ENCODE measurements at places on chromosomes 11 and 22.

GRCh38 chr11:77112641-77113381 is 10.2 kb downstream of the OMP start:
- DNase-seq = no peak

GRCh38 chr11:77217156-77217555 is 84.3 kb downstream of the GDPD4 start:
- peak; percentile 17 for DNase-seq

GRCh38 chr11:20007386-20007785 is 152.9 kb downstream of the DBX1 start:
- DNase-seq = no peak

DNA sequence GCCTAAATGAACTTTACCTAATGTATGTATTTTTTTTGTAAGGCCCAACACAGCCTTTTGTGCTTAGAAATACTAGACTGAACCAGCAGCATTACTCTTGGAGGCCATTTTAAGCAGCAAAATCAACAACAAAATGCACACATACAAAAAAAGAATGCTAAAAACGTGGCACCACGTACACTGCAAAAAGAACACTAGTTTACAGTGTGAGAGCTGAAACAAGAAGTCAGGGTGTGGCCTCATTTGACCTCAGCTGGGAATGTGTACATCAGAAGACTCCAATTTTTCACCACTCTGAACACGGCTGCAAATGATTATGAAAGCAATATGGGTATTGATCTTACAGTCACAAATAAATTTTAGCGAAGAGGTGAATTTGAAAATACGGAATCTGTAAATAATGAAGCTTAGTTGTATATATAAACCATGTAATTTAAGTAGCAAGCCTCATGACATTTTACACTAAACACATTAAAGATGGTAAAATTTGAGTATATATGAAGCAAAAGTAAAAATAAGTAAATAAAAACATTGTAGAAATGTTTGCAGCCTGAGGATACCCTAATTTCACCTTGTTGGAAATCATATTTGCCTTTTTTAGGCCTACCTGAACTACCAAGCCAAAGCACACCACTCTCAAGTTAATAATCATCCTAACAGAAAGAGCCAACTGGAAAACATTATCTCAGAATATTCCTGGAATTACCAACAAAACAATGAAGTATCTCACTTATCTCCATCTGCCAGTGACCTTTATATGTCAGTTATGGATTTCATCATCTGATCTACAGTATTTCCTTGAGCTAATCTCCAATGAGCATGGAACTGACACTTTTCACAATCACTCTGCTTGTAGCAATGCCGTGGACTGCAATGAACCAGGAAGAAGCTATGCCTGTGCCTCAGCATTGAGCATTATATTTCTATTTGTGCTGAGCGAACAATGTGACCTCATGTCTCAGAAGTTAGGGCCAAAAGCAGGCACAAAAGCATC is 319.5 kb upstream of the FAT3 start:
- DNase-seq = no peak

GRCh38 chr22:43734370-43735150 is 77.5 kb downstream of the EFCAB6 start:
- DNase-seq = no peak

DNA sequence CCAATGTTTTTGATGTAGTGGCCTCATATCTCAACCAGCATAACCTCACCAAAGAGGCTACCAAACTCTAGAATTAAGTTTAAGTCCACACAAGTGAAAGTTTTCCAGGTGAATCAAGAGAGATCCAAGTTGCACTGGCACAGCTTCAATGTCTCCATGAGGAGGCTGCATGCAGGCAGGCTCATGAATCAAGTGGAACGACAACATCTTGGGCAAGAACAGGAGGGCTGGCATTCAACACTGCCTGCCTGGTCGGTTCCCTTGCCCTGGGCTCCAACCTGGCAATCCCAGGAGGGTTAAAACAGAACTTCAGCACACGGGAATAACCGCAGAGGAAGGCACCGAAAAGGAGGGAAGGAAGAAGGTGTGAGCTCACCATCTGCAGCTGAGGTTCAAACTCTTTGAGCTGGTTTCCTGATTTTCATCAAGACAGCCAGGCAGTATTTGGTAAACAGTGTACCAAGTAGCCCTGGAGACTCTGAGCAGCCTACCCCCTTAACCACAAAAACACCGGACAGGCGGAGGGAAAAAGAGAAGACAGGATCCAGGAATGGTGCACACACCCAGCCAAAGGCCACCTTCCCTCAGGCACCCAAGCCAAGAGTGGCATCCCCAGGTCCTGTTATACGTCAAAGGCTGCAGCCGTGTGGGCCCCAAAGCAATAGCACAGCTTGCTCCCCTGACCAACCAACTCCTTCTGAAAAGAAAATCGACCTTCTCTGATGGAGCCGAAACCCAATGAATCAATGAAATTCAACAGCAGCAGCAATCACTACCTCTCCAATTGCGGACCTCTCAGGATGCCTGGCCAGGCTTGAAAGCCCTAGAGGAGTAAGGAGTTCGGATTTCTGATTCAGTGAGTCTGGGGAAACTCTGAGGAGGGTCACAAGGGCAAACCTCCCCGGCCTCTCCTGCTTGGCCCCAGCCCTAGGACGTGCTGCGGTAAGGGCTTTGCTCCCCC is 1.3 kb downstream of the PACSIN2 start:
- peak; percentile 68 for DNase-seq

DNA sequence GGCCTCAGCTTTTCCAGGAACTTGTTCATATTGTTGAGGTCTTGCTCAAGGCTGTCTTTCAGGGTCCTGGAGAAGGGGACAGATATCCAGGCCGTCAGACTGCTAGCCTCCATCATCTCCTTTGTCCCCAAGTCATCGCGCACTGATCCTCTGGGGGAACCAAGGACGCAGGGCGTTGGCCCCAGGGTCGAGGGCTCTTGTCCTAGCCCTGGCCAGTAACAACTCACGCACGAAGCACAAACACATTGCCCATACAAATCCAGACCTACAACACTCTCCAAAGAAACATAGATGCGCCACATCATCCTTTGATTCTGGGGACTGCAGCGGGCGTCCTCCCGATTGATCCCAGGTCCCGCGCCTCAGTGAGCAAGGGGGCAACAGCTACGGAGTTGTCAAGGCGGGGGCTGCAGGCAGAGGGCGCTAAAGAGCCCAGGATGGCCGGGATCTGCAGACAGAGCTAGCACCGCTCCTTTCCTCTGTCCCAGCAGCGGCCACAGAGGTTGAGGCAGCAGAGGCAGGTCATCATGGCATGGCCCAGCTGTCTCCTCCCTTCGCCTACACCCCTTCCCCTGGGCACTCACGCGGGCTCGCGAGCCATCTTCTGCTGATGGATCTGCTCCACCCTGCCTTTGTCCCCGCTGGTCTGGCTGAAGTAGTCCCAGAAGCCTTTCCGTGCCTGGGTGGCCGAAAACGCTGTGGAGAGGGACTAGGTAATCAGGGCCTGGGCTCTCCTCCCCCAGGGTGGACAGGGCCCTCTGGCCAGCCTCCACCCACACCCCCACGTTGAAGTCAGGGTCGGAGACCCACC is 472 bp downstream of the APOA5 start:
- DNase-seq = peak; percentile 84

GRCh38 chr11:114398303-114398920 is 1.9 kb downstream of the C11orf71 start:
- no peak for DNase-seq

DNA sequence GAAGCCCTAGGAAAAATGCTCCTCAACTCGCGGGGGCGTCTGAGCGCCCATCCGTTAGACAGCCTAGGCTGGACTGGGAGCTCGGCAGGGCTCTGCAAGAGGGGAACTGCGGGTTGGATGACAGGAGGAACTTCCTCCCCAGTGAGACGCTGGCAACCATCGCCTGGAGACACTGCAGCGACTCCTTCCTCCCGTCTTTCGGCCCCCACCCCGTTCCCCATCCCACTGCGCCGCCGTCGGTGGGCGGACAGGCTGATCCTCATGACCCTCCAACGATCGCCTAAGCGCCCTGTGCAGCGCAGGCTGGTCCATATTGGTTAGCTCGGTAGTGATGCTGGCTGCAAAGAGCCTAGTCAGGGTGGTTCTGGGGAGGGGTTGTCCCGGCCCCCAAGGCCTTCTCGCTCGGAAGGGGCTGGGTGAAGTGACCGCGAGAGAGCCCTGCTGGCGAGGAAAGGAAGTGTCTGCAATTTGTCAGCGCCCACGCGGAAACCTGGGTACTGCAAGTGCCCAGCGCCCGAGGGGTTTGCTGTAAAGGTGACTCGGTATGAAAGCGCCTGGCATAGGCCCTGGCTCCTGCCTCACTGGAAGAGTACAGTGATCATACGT is 638 bp downstream of the NRGN start:
- peak; percentile 43 for DNase-seq

DNA sequence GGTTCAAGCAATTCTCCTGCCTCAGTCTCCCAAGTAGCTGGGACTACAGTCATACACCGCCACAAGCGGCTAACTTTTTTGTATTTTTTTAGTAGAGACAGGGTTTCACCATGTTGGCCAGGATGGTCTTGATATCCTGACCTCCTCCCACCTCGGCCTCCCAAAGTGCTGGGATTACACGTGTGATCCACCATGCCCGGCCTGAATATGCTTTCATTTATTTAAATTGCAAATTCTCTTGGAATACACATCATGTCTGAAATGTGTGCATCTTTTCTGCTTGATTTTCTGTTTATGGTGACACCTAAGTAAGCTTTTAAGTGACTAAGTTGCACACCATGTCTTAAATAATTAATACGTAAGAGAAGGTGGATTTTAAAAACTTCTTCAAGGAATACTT is 31.7 kb downstream of the IZUMO1R start:
- no peak for DNase-seq

DNA sequence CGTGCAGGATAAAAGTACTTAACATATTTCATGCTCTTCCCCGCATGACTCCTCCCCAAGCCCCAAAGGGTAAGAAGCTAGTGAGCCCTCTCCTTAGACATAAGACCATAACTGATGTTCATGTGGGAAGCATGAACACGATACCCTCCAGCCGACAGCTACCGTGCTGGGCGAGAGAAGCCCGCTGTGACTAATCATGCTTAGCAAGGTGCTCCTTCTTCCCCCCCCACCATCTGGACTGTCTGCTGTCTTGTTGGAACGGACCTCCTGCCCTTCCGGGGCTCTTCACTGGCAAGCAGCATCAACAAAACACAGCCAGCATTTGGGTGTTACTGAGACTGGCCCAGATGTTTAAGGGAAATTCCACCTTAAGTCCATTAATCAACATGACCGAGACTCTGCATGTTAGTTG is 200.6 kb downstream of the DBX1 start:
- DNase-seq = no peak

DNA sequence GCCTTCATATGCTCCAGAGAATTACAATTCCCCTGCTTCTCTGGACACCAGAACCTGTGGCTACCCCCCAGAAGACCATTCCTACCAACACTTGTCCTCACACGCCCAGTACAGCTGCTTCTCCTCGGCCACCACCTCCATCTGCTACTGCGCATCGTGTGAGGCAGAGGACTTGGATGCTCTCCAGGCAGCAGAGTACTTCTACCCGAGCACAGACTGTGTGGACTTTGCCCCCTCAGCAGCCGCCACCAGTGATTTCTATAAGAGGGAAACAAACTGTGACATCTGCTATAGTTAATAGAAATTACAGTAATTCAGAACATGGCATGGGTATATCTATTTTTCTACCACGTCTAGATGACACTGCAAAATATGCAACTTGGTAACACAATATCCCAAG is 9.8 kb downstream of the POU2AF3 start:
- DNase-seq = no peak

DNA sequence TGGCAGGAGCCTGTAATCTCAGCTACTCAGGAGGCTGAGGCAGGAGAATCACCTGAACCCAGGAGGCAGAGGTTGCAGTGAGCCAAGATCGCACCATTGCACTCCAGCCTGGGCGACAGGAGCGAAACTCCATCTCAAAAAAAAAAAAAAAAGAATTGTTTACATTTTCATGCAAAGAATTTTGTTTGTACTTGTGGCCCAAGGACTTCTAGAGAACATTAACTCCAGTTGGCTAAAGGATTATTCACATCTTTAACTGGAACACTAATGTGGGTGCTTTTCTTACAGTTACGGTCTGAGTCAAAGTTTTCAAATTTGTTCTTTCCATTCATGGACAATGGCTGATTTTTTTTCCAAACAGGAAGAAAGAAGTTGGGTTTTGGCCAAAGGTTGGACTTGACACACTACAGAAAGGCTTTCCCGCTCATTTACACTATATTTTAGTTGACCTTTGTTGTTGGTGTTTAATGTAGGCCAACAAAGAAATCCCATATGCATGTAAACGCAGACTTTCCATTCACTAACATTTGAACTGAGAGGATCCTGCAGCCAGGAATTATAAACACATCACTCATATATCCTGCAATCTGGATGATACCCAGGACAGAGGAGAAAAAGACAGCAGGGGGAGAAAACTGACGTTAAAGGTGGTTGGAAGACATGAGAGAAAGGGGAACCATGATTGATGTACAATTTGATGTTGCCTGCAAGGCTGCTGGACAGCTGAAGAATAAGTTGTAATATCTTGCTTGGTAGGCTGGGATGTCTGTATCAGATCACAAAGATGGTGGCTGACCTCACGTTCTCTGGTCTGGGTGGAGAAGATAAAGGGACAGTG is 13.1 kb downstream of the POU2AF1 start:
- no peak for DNase-seq
